Muscle of arm (tissue), 14 donors: ENCODE measurements at places on chromosomes 1 and 21. TPM values are rescaled to one million over a fixed set of nuclear protein-coding genes. Genes with fewer than 3 reads are reported as not detected.
A peak's percentile ranks its signal among the peaks of the same experiment; 100 is the strongest.

DNA sequence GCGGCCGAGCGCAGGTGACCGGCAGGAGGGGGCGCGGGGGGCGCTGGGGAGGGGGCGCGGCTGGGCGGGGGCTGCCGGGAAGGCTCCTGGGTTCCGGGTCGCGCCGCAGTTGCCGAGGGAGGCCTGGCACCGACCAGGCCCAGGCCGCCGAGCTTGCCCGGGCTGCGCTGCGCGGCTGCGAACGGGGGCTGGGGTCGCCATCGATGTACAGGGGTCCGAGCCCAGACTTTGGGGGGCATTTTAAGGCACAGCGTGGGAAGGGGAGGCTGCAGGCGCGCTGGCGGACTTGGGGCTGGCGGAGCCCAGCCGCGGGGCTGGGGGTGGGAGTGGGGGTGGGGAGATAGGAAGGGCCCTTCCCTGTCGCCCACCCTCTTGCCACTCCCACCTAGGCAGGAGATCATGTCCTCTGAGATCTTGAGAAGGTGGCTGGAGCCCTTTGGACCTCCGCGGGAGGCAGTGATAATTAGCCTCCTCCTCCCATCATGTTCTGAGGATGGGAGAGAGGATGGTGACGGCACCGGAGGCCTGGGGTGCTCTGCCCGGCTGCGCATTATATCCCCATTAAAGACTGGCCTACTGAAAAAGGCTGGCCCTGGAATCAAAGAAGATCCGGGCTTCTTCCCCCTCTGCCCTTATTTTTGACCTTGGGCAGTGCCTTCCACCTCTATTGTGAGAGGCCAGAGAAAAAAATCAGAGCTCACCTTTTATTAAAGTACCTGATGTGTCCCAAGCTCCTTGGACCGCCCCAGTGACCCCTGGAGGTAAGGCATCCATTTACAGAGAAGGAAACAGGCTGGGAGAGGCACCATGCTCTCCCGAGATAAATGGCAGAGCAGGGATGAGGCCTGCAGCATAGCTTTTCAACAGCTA lies 497 bp downstream of the FBXO44 start:
- DNase-seq: no peak

DNA sequence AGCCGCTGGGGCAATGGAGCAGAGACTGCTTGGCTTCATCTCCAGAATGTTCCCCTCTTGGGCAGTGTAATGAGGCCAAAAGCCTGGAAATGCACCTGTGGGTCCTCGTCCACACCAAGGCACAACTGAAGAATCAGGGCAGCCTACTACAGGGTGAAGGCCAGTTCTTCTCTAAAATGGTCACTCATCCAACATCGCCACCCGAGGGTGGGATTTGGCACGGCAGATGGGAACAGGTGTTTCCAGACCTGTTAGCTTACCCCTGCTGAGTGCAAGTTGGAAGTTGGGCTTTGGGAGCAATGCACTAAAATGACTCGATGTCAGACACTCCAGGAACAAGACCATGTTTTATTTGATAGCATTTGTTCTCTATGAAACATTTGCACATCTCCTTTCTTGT lies 543.7 kb downstream of the NPHP4 start:
- DNase-seq: no peak

DNA sequence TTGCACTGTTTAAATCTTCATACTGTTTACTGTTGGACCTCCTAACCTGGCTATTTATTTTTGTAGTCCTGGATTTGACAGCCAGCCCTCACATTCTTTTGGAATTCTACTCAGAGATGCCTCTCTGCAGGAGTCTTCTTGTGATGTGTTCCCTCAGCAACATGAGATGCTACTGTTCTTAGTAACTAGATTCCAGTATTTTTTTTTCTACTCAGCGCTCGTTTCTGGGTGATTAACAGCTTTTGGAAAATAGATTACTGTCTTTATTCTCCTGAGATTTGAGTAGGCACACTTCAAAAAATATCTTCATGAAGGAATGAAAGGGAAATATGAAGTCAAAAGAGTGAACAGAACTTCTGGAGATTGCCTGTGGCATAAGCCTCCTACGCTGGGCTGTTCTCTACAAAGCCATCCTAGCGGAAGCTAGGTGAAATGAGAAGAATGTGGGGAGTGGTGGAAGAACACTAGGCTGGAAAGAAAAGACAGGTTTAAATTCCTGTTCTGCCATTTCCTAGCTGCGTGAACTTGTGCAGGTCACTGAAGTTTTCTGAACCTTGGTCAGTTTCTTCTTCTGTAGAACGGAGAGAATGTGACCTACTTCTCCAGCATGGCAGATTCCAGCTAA lies 75.9 kb downstream of the LRRC8C start:
- DNase-seq: no peak

GRCh38 chr1:12454406-12455391 lies 163.3 kb downstream of the DHRS3 start:
- no peak for DNase-seq

GRCh38 chr1:169103480-169103893 lies 3.0 kb upstream of the ATP1B1 start:
- DNase-seq: no peak

GRCh38 chr1:203199816-203200571 lies 13.5 kb upstream of the CHI3L1 start:
- DNase-seq: no peak

DNA sequence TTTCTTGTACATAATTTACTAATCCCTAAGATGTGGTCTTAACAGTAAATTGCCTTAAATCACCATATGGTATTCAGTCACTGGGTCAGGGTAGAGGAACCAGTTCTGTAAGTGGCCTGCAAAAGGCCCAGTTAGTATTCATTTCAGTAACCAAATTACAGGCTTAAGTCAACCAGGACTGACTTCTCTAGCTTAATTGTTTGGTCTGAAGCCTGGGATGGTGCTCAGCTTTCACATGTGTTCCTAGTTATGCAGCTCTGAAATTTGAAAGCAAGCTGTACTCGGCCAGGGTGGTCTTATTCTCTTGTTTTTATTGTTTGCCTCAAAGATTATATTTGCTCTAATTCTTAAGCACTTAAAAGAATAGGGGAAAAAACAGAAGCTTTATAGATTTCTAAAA lies 144.6 kb downstream of the MAGI3 start:
- DNase-seq: peak; percentile 31

DNA sequence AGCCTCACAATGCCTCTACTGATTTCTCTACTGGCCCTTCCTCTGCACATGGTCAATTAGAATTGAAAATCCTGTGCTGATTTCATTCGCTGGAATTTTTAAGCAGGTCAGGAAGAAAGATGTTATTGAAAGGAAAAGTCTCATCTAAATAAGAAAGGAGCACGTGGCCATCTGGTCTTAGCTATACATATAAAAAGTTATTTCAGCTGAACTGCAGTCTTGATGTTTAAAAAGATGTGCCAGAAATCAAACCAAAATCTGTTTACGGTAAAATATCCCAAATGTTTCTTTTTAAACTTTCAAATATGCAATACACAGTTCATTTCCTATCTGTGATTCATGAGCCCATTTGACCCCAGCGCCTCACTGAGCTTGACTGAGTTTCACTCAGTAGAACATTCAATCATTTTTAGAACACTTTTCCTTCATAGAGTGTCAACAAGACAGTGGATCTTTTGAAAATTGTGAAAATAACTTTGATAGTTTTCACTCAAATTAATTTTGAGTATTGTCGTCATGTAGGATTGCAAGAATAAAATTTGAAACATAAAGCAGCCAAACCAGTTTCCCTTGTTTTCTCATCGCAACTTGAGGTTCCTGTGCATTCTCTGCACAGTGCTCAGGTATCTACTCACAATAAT lies 293.6 kb downstream of the PTPRC start:
- DNase-seq: no peak

DNA sequence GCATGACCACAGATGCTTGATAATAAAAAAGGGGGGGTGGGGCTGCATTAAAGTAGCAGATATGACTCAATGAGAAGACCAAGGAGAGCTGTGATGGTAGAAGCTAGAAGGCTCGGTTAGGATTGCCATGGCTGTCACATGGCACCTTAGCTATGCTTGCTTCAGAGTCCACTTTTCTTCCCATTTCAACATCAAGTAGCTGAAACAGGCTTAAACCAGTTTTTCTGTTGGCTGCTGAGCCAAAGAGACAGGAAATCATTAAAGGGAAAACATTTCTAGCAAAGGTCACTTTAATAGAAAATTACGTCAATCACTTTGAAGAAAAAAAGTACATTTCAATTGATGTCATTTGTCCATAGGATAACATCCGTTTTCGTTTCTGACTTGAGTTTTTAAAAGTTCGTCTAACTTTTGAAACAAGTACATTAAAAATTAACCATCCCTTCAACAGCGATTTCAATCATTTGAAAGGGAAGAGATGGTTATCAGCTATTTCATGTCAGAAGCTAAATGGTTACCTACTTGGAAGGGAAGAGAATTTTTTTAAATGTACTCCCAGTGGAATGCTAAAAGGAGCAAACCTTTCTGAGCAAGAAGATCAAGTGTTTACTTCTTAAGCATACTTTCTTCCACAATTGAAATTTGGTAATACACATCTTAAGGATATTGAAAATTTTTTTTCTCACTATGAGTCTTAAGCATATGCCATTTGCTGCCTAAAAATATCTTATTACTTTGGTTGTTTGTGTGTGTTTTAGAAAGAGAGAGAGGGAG lies 488.1 kb upstream of the PRMT6 start:
- DNase-seq: no peak

PLA2G2A gene
- 0.34 TPM for polyA plus RNA-seq

KRTAP10-1 gene
- not detected for polyA plus RNA-seq

GRIK1 gene
- polyA plus RNA-seq: not detected

EFNA3 gene
- 11.7 TPM for polyA plus RNA-seq

TFF2 gene
- not detected for polyA plus RNA-seq

PTGFR gene
- polyA plus RNA-seq: 44.4 TPM

LIN28A gene
- not detected for polyA plus RNA-seq

CRP gene
- polyA plus RNA-seq: not detected

HP1BP3 gene
- polyA plus RNA-seq: 334 TPM
